ENCODE measurements at places on chromosomes 2 and 18.

- DNase-seq = no peak
Measured at GRCh38 chr2:205679410-205680009, 2.8 kb upstream of the NRP2 start.

- no peak for DNase-seq
Measured at GRCh38 chr2:168679081-168679480, 123.4 kb upstream of the NOSTRIN start.

GRCh38 chr2:95260028-95261023, 13.9 kb upstream of the PROM2 start:
- DNase-seq = no peak

- no peak for DNase-seq
Measured at GRCh38 chr2:8622924-8623465, 58.9 kb upstream of the ID2 start.

GRCh38 chr2:54457323-54458023, 1.3 kb downstream of the SPTBN1 start:
- no peak for DNase-seq

DNA sequence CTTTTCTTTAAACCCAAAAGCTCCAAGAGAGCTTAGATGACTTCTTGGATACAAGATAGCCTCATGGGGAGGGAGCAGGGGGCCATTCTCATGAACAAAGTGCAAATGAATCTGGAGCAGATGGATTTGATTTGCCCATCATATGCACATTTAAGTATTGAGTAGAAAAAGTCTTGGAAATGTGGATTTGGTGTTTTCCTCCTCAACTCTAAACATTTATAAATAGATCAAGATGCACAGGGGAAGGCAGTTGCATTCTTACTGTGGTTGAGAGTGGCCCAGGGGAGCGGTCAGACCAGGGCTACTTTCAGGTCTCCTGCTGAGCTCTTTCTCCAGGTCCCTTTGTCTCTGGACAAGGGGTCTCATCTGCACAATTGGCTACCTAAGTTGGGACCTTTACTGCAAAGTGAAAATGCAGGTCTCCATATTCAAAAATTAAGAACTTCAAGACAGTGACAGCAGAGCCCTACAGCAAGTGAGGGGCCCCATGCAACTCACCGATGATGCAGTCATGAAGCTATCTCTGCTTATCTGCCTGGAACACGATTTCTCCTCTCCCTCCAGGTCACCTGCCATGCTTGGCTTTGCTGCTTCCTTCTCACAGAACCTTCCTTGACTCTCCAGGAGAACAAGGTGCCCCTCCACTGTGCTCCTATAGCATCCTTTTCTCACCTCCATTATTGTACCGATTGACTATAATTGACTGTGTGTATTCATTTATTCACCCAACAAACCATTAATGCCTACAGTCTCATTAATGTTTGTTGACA, 145.4 kb downstream of the LPIN1 start:
- no peak for DNase-seq

DNA sequence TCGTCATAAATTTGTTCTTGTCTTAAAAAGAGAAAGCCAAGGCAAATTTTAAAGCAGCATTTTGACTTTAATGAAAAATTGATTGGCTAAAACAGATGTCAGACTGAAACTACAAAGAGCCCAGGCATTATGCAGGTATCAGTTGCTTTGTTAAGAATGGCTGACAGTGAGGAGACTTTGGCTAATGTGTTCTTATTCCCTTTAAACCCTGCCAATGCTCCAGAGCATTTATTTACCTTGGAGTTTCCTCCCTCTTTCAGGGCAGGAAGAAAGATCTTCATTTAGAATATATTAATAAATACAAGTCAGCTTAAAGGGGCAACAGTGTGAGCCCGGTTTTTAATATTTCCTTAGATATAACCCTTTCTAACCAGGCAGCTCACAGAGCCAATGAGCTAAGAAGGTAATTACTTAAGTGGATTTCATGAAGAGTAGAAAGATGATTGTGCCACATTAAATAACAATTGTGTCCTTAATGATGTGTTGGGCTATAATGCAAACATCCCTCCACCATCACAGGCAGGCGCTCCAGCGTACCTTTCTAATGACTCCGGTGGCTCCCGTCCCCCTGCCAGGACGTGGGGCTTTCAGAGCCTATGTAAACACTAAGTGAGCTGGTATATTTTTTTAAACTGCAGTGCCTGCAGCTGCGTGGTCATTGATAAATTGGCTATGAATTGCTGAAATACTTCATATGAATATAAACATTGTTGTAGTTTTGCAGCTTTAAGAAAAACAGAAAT, 349.4 kb upstream of the POU3F3 start:
- DNase-seq = no peak

GRCh38 chr18:9796935-9797549, 88.7 kb upstream of the TXNDC2 start:
- no peak for DNase-seq

- DNase-seq = no peak
Measured at GRCh38 chr2:233047206-233047605, 12.9 kb upstream of the INPP5D start.

DNA sequence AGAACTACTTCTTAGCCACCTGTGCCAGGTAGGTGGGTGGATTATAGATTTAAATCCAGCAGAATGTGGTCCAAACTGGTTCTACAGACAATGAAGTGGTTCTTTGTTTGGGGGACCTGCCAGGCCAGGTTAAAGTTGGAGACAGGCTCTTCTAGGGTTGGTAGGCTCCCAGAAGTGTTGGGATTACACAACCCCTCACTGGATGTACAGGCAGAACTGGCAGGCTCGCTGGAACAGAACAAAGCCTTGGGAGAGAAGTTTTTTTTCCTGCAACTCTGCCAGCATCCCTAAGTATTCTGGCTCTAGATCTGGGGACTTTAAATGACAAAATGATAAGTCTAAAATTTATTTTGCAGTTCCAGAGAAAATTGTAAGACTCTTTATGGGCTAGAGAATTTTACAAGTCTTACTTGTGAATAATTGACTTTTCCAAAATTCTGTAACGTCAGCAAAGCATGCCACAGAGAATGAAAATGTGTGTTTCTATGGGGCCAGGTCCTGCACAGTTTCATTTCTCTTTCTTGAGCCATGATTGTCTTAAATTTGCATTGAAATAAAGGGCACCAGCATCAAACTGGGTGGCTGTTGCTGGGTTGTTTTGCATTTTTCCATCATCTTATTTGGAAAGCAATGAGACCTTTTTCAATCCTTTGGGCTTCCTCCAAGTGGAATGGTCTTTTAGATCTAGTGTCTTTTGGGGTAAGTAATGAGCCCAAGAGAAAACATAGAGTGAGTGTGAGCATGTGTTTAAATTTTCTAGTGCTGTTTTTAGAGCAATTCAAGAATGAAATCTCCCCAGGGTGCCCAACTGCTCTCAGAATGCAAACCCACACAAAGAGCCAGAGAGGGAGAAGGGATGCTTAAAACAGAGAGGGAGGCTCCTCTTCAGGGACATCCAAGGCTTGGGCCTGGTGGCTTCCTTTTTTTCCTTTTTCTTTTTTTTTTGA, 32.4 kb upstream of the ATL2 start:
- no peak for DNase-seq

DNA sequence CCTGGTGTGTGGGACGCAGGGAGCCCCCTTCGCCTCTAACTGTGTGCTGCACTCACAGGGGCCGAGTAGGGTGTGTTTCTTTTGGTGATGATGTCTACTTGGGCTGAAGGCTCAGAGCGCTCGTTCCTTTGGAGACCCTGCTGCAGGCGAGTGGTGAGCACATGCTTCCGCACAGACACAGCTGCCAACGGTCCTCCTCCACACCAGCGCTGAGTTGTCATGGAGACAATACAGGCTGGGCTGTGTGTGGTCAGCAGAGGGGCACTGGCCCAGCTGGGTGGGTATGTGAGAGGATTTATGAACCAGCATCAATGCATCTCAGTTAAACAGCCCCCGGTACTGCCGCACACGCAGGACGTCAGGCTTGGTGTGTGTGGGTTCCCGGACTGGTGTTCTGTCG, 143.5 kb downstream of the SH3RF3 start:
- DNase-seq = no peak

DNA sequence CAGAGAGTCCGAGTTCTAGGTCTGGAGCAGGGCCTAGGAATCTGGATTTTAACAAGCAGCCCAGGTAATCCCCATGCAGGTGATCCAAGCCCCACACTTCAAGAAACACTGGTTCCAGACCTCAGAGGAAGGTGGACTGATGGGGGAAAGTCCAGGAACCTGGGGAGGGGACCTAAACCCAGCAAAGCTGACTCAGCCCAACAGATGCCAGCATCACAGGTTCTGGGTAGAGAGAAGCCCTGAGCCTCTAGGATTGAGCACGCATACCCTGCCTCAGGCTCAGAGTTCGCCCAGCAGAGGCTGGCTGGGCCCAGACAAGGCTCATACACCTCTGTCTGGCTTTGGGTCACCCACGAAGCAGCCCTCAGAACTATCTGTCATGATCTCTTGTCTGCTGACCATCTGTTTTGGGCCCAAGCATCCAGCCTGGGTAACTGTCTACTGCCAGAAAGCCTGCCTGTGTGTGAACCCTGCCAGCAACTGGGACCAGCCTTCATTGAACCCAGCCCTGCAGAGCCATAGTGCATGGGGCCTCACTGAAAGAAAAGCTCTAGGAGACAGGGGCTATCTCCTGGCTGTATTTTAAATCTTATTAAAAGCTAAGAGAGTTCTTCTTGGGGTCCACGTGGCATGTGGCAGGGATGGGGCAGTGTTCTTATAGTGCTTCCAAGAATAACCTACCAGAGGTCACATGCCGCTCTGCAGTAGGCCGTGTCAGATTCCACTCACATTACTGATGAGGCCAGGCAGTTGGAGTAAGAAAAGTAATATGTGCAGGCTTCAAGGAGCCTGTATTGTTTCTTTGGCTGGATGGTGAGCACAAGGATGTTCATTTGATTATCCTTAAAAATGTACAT, 7.4 kb downstream of the TMEM127 start:
- DNase-seq = no peak

GRCh38 chr2:111127351-111127750, 6.6 kb downstream of the BCL2L11 start:
- no peak for DNase-seq

- no peak for DNase-seq
Measured at GRCh38 chr2:28635191-28635611, 116.4 kb upstream of the PPP1CB start.

DNA sequence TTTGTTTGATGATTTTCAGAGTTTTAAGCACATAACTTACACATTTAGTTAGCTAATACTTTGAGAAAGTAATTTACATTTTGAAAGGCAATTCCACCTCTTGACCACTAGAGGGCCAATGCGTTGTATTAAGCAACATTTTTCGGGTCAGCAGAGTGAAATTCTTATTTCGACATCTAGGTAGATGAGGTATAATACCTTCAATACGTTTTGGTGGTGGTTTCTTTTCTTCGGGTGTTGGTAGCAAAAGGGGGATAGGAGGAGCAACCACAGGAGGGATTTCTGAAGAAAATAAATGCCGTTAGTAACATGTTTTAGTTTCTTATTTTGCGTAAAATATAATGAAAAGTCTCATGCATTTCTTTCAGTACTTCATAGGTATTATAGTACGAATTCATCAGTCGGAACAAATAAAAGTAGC, 106.3 kb downstream of the TTN start:
- no peak for DNase-seq

GRCh38 chr2:218802386-218802994, 20.5 kb downstream of the CYP27A1 start:
- no peak for DNase-seq

DNA sequence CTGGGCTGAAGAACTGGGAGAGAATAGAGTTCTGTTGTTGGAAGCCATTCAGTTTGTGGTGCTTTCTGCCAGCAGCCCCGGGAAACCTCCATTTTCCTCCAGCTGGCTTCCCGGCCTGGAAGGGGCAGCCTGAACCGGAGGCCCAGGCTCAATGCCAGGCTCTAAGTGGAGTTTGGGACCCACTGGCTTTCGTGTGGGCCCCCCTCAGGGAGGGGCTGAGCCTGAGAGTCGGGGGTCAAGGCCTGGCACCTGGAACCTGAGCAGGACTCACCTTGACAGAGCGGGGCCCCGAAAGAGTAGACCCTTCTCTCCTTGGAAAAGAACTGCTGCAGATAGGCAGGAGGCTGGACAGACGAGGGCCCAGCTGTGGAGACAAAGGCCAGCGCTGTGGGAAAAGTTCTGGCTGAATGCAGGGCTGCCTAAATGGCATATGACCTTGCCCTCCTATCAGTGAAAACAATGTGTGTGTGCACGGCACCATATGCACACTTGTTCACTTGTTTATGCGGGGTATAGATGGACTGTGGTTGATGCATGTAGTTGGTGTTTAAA, 34.8 kb upstream of the ASB18 start:
- DNase-seq = no peak

GRCh38 chr2:152674334-152674733, 42.9 kb downstream of the PRPF40A start:
- no peak for DNase-seq

DNA sequence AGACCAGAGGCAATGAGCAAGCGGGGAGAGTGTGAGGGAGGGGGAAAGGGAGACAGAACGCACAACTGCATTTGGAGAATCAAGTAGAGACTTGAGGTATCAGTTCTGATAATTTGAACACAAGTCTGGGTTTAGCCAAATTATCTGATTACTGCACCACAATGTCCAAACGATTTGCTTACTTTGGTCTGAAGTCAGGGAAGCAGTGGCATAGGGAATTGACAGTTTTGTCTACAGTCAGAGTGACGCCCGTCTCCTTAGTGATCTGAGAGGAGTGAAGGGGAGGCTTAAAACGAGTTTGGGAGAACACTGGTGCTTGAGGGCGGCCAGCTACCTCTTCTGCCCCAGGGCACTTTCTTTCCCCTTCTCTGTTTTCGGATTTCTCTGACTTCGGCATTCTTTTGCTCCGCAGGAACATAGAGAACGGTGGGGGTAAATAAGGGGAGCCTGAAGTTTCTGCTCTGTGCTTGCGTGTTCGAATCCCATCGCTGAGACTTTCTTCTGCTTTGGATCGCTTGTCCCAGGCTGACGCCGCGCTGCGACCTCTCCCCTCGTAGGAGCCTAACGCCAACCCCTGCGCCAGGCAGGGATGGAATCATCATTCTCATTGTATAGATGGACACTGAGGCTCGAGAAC, 2.9 kb upstream of the DLX2 start:
- no peak for DNase-seq

DNA sequence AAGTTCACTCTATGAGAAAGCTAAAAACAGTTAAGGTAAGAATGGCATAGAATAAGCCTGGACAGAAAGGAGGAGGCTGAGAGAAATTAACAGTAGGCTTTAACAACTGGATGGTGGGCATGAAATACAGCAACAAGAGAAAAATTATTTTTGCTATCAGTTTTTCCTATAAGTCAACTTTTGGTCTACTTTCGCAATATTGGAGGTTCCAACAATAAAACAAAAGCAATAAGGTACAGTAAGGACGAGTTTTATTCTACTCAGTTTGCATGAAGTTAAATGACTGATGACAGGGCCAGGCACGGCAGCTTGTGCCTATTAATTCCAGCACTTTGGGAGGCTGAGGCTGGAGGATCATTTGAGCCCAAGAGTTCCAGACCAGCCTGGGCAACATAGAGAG, 17.3 kb downstream of the RAB1A start:
- DNase-seq = no peak

GRCh38 chr2:206614811-206615210, 27.5 kb upstream of the FAM237A start:
- no peak for DNase-seq

GRCh38 chr18:50786864-50787263, 33.0 kb downstream of the MRO start:
- DNase-seq = no peak
